ENCODE measurements at places on chromosomes 6 and 20.

DNA sequence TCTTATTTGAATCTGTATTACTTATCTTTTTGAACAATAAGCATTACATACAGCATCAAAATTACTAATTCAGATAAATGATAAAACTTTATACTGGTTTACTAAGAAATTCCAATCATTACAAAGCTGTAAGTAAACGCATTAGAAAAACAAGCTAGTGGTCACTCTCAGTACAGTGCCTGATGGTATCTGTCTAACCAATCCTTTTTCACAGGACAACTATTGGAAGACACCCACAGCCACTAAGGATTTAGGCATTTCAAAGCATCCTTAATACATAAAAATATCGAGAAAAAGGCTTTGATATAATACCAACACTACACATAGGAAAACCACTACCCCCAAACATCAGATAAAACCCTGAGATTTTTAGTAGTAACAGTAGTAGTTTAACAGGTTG lies 2.6 kb downstream of the CD164 start:
- DNase-seq = no peak

DNA sequence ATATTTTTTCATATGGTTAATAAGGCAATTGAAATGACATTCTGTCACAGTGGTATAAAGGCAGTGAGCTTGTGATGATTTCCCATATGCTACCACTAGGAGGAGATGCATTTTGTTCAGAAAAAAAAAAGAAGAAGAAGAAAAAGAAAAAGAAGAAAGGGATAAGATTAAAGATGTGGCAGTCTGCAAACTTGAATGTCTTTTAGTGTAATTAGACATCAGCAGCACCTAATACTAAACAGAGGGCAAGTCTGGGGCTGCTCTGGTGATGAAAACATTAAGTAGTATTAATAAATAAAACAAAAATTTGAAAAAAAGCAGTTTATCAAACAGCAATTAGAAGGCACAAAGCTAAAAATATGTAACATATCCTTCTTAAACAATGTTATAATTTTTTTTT lies 95.4 kb upstream of the DEFB112 start:
- DNase-seq = no peak

DNA sequence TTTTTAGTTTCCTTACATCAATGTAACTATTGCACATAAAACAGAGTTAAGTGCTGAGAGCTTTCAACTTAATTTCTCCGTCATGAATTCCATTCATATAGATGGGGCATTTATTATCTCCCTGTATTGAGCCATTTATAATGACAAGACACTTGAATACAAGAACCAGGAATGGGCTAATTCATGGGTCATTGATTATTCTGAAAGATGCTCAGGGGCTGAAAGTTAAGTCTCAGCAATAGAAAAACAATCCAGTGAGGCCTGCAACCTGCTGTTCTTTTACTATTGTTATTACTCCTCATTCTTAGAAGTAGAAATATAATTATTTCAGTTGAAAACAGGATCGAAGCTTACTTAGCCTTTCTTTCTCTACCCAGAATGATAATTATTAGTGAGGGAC lies 307.7 kb downstream of the MMUT start:
- no peak for DNase-seq

DNA sequence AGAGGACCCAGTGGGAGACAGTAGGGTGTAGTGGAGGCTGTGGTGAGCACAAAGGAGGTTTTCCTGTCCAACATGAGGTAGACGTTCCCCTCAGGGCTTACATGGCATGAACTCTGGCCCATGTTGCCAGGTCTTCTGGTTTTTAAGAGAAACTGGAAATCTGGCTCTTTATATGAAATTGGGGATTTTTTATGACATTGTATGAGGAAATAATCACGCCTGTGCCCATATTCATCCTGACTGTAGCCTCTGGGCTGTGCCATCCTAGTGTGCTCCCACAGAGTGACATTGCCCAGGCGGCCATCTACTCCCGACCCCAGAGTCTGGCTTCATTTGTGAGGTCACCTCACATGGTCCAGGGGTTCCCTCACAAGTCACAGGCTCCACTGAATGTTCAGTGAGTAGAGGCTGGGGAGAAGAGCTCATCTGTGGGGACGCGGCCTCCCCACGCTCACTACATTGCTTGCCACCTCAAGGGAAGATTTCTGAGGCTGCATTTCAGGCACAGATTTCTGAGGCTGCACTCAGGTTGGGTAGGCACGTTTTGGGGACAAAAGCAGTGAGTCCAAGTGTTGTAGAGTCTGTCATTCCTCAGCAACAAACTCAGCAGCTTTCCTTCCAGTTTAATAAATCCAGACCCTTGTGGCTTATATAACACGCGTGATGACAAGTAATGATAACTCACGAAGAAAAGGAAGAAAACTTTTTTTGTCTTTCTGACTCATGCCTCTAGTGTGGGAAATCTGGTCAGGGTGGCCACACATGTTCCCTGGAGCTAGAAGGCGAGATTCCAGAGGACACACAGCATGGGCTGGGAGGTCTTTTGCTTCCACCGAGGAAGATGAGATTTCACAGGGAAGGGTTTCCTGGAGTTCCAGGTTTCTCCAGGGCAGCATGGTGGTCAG lies 41.7 kb downstream of the SLC24A3 start:
- no peak for DNase-seq

GRCh38 chr20:63471981-63472831 lies at the start of gene KCNQ2:
Gene KCNQ2 (minus strand): TSS chr20:63472655. CDS start chr20:63472463, 192 bp downstream.
- no peak for DNase-seq

- no peak for DNase-seq
These were observed 568.2 kb downstream of the BCKDHB start for GRCh38 chr6:80674669-80675068.

DNA sequence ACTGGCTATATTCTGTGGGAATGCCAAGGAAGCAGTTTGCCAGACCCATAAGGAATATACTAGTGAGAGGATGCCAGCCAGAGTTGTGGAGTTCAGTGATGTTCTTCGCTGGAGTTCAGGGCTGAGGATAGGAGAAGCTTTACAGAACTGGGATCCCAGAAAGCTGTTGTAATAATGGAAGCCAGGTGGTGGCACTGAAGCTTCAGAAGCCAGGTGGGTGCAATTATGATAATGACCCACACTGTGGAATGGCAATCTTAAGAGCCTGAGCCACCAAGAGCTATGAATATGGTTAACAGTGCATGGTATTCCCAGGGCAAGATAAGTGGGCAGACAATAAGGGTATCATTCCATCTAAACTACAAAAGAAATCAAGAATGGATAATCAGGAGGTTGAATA lies 25.1 kb upstream of the ENPP1 start:
- no peak for DNase-seq

GRCh38 chr20:48164566-48165400 lies 379.5 kb upstream of the SULF2 start:
- no peak for DNase-seq

DNA sequence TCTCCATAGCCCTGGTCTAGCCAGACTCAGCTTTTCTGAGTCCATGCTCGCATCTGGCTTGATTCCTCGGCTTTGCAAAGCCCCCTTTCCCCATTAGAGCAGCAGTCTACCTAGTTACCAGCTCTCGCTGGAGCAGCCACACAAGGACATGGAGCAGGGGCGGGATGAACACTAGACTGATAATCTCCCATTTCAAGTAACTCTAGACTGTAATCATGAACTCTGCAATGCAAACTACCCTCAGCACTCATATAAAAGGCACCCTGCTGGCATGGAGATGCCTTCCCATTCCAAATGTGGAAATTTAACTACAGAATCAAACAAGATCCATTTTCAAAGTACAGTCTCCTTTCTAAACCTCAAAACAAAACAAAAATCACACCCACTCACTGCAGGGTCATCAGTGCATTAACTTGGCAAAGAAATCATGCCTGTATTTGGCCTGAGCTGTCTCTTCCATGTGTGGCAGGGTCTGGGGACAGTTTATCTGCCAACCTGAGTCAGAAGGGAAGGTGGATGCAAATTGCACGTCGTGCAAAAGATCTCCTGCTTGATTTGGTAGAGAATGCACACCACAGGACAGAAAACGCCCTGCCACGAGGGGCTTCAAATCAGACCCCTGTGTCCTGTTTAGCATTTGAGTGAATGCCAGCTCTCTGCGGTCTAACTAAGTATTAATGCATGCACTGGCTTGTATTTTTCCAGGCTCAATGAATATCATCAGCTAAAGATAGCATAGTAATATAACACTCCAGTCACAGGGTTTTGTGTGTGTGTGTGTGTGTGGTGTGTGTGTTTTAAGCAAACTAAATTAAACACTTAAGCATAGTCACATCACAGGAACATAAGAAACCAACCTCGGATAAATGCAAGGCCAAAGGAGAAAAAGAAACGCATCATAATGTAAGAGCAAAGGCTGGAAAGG lies 85.3 kb downstream of the MYLK4 start:
- no peak for DNase-seq

DNA sequence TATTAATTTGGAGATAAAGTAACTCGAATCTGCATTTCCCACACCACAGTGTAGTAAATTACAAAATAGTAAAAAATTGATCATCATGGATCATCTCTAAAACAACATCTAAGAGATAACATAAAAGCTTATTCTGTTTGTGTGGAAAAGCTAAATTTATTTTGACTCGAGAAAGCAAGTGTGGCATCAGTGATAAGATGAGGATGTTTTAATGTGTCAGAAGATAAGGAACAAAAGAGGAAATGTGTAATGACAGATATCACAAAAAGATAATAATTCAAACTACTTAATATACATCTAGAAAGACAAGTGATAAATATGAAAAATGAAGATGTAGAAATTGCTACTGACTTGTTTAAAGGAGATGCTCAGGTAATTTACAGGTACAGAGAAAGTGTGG lies 74.1 kb downstream of the DNAH8 start:
- DNase-seq = no peak

GRCh38 chr6:119985952-119986736 lies 636.6 kb upstream of the MAN1A1 start:
- no peak for DNase-seq

DNA sequence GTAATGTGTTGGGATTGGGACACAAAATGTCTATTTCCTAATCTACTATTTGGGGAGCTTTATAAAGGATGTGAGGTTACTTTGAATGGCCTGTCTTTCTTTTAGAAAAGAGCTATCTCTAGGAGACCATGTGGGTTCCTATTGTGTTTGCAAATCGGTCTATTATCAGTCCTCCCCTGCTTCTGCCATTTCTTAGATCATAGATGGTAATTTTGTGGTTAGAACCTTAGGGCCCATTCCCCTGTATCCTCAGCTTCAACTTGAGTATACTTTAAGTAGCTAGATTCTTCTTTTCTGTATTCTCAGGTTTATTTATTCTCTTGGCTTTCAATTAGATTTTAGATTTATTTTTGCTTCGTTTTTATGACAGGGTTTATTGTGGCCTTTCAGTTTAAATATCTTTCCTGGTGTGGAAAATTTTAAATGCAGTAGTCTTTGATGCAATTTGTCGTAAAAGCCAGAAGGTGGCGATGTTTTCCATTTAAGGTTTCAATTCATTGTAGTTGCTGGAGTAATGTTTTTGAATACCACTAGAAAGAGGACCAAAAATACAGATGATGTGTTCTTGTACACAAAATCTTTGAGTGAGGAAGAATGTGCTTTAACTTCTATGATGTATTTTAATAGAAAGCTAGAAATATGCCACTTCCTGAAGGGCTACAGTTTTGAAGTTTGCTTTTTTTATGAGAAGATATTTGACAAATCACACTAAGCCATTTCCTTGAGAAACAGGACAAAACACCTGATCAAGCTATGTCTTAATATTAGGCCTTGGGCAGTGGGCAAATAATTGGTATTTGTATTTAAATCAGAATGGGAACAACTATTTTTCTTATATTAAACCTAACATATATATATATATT lies 20.3 kb downstream of the TBPL1 start:
- DNase-seq = no peak

DNA sequence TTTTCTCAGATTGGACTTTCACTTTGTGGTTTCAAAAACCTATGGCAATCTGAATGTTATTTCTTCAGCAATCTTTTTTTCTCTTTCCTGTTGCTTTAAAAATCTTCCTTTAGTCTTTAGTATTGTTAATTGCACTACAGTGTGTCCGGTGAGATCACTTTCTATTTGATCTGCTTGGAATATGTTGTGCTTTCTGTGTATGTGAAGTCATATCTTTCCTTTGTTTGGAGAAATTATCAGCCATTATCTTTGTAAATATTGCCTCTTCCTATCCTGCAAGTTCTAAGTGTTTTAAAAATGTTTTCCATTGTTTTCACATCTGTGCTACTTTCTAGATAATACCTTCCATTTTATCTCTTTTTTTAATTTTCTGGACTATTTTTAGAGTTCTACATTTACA lies 171.4 kb upstream of the PRSS16 start:
- no peak for DNase-seq

- DNase-seq = no peak
These were observed 17.7 kb downstream of the CCDC167 start for GRCh38 chr6:37481711-37482605.

DNA sequence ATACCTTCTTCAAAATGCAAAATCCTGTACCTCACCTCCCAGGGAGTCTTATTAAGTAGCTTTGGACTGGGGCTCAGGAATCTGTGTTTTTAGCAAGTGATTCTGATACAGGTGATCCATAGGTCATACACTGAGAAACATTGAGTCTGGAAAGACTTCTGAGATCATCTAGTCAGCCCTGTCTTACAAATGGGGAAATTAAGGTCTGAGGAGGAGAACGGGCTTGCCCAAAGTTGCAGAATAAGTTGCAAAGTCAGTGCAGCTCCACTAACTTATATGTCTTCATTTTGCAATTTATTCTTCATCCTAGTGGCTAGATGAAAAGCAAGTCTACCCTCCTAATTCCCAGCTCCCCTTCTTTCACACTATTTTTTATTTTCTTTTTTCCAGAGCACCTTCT lies 28.9 kb downstream of the KCNS1 start:
- no peak for DNase-seq

DNA sequence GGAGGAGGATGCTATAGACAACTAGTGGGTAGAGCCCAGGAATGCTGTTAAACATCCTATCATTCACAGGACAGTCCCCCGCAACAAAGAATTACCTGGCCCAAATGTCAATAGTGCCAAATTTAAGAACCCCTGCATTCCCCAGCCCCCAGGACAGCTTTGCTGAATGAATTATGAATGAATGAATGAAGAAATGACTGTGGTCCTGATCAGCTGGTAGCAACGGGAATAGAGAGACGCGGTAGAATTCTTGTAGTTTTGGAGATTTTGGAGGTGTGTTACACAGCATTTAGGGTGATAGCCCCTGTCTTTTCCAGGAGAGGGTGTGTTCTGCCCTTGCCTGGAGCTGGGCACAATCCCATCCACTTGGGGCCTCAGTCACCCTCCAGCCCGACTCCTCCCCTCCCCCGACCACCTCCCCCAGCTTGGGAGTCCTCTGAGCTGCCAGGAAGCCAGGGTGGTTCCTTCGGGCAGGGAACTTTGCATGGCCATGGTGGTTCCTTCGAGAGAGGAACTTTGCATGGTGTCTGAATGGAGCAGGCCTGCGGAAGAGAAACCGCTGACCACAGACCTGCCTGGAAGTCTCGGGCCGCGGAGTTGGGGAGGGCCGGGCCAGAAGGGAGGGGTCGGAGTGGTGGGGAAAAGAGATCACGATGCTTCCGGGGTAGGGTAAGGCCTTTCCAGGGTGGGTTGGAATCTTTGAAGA lies 1.0 kb upstream of the HCK start:
- no peak for DNase-seq

GRCh38 chr6:37170273-37171200 lies 585 bp downstream of the PIM1 start:
- no peak for DNase-seq

All from stimulated activated CD8-positive, alpha-beta memory T cell treated with anti-CD3 and anti-CD28 coated beads, Interleukin-4, amount 100 ng/mL, for 1 hour (primary cell).